K562 (cell line): ENCODE measurements at places on chromosomes 7 and 10. TPM values are rescaled to one million over a fixed set of nuclear protein-coding genes. Genes with fewer than 3 reads are reported as not detected.
A peak's percentile ranks its signal among the peaks of the same experiment; 100 is the strongest.

GRM3 gene
- total RNA-seq: not detected in 2 replicates

- H3K4me3 ChIP-seq: no peak overlapping the region
- peaks cover 85% of the 10 kb centered on the region for H3K36me3 ChIP-seq
- peak overlapping the region; percentile 96; the same call in 2 of the 3 replicates for H3K27ac ChIP-seq
- peaks cover 58% of the 10 kb centered on the region for H3K4me1 ChIP-seq
- no peaks in the 10 kb centered on the region for H3K27me3 ChIP-seq
- DNase-seq: peak; percentile 14
These were observed 15.2 kb downstream of the HNRNPF start for GRCh38 chr10:43393606-43394360.

- H3K36me3 ChIP-seq: peaks cover 14% of the 10 kb centered on the region; the same call in 1 of the 3 replicates
- no peak for DNase-seq
- no peaks in the 10 kb centered on the region for H3K27me3 ChIP-seq
- H3K27ac ChIP-seq: no peak overlapping the region
- H3K4me1 ChIP-seq: no peaks in the 10 kb centered on the region
These were observed 33.8 kb downstream of the PFKFB3 start for GRCh38 chr10:6236349-6237198.

DNA sequence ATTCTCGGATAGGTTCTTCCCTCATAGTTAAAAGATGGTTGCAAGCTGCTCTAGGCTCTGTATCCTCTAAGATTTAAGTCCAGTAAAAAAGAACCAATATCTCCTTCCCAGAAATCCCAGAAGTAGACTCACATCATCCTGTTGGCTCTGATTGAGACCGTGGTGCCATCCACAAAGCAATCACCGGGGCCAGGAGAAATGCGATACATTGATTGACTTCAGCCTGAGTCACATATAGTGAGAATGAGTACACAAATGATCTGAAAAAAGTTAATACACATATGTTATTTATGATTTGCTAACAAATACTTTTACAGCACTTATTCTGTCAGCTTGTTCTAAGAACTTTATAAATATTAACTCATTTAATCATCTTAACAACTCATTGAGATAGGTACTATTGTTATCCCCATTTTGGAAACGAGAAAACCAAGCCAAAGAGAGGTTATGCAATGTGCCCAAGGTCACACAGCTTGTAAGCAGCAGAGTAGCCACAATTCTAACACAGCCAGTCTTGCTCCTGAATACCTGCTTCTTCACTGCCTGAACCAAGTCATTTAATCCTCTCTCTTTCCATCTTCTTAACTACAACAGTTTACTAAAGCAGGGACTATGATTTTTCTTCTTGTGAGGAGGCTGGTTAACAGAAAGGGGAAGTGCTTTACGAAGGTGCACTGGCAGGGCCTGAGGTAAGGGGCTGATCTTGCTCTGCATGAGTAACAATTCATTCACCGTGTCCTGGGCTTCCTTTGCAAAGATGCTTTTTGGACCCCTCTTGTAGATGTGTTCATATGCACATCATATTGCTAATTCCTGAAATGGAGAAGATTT, 177.0 kb downstream of the REEP3 start:
- peaks cover 7% of the 10 kb centered on the region; the same call in 2 of the 3 replicates for H3K27me3 ChIP-seq
- no peak for DNase-seq
- no peaks in the 10 kb centered on the region for H3K36me3 ChIP-seq
- no peak overlapping the region for H3K27ac ChIP-seq

RBP4 gene
- total RNA-seq: 0.91 and 2.0 TPM in 2 replicates
